ENCODE measurements at places on chromosomes 16 and 17.

GRCh38 chr16:52787709-52788108 is 240.8 kb upstream of the TOX3 start:
- DNase-seq = no peak

DNA sequence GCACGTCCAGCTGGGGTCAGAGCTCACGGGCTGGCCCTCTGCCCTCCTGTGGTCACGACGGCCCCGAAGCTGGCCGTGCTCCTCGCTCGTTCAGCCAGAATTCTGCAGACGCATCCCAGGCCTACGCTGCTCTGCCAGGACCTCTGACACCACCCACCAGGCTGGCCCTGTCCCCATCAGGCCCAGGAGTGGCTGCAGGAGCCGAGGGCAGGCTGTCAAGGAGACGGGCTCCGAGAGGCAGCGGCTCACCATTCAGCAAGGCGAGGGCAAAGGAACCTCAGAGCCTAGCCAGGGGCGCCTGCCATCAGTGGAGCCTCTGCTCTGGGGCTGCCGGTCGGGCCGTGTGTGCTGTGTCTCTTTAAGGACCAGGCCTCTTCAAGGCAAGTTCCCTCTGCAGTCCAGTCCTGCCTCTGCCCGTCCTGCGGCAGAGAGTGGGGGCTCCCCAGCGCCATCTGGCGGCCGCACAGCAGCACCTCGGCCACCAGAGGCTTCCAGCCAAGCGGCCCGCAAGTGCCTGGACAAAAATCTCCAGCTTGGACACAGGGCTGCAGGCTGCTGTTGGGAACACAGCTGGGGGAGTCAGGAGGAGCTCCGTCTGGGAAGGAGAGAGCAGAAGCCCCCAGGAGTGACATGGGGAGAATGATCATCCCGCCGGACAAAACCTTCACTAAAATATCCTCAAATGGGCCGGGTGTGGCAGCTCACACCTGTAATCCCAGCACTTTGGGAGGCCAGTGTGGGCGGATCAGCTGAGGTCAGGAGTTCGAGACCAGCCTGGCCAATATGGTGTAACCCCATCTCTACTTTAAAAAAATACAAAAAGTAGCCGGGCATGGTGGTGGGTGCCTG is 7.4 kb upstream of the ABR start:
- DNase-seq = peak; percentile 23

DNA sequence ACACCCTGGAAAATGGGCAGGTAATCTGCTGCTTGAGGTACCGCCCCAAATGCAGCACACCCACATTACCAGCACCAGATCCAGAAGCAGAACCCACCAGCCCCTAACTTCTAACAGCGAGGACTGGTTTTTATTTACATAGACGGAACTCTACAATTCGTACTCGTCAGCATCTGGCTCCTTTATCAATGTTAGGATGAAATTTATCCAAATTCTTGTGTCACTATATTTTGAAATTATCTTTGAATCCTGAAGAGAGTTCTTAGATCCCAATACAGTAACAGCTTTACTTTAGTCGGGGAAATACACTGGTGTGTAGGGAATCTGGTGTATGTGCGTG is 332 bp upstream of the ALG1 start:
- DNase-seq = no peak

DNA sequence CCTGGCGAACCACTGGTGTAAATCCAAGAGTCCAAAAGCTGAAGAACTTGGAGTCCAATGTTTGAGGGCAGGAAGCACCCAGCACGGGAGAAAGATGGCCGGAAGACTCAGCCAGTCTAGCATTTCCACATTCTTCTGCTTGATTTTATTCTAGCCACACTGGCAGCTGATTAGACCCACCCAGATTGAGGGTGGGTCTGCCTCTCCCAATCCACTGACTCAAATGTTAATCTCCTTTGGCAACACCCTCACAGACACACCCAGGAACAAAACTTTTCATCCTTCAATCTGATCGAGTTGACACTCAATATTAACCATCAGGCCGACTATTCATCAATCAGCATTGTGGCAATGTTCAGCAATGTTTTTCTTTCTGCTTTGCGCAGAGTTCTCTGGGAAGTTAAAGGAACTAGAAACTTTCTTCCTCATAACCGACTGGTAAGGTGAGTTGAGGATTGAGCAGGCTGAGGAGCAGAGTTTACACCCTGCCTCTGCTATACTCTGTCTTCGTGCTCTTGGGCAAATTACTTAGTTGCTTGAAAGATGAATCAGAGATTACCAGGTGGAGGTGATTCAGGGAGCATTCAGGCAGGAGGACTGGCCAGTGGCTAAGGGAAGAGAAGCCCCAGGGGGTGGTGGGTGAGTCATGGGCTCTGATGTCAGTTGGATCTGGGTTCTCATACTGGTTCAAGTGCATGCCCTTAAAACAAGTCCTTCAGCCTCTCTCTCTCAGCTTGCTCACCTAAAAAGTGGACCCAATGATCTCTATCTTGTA is 28.2 kb upstream of the BRD7 start:
- no peak for DNase-seq

GRCh38 chr17:54269881-54270280 is 447.2 kb downstream of the KIF2B start:
- no peak for DNase-seq

GRCh38 chr16:1731073-1731472 is 25.1 kb downstream of the MAPK8IP3 start:
- no peak for DNase-seq

DNA sequence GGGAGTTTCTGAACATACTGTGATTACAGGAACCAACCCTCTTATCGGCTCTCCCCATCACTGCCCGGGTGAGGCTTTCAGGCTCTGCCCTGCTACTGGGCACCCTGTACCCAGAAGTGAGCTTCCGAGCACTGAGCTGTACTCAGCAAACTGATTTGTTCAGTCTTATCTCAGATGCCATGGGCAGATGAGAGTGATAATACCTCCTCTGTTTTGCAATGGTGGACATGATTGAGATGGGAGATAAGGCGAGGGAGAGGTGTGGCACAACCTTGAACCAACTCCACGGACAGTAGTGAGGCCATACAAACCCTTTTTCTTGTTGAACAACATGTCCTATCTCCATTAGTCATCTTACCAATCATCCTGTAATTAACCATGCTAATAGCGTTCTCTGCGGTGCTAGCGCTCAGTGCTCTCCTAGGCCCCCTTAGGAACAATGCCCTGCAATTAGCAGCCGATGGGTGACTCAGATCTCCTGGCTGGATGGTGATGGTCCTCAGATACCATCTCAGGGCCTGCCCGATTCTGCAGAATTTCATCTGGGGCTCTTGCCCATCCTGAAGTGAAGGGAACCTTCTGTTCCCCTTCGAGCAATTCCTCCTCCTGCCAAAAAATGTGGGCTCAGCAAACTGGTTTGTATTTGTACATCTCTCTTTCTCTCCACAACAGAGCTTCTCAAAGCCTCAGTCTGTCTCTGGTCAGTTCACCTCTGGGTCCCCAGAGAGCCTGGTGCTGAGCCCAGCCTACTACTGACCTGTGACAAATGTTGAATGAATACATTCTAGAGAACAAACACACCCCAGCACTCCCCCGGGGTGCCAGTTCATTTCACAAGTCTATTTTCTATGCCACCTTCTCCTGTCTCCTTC is 139.3 kb upstream of the IRX3 start:
- DNase-seq = no peak

- DNase-seq = no peak
Observed at GRCh38 chr17:19812407-19812806, 55.3 kb downstream of the ULK2 start.

DNA sequence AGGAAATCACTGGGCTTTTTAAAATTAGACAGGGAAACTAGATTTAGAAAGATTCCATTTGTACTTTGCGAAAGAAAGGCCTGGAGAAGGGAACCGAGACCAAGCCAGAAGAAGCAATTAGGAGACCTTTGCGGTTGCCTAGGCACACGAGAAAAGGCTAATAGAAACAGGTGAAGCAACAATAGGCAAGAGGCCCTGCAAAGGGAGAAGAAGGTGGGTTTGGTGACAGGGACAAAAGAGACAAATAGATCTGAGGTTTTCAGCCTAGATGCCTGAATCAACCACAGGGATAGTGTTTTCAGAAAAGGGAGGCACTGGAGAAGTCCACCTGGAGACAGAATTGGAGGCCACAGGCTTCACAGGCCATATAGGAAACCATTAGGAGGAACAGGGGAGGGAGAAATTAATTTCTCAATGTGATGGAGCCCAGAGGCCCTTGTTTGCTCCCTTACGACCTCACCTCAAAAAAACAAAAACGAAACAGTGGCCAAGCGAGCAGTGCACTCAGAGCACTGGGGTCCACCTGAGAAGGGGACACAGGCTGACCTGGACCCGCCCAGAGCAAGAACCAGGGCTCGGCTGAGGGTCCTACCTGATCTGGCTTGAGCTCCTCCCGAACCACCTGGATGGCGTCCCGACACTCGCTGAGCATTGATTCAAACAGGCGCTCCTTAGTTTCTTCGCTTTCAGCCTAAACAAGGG is 22.3 kb downstream of the SRP68 start:
- DNase-seq = no peak

DNA sequence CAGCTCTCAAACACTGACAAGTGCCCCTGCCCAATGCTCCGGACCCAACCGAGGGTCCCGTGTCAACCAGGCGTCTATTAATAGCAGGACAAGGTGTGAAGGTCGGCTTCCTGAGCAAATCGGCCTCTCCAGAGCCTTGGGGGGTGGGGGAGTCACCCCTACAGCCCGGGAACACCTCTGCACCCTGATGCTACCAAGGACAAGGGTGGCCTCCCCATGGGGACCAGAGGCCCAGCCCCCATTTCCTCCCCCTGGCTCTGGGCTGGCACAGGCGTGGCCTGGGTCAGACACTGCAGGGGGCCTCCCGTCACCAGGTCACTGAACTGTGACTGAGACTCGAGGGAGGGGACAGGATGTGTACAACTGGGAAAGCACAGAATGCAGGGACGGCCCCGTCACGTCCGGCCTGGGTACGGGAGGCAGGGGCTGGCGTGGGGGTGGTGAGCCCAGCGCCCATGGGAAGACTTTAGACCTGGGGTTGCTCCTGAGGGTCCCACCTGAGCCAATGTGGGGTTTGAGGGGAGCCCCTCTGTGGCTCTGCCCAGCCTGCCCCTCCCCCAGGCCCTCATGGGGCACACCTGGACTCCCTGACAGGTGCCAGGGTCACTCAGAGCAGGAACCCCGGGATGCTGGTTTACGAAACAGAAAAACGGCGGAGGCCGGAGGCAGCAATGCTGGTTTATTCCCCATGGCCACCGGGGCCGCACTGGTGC is 579 bp upstream of the CYBA start:
- DNase-seq = no peak

DNA sequence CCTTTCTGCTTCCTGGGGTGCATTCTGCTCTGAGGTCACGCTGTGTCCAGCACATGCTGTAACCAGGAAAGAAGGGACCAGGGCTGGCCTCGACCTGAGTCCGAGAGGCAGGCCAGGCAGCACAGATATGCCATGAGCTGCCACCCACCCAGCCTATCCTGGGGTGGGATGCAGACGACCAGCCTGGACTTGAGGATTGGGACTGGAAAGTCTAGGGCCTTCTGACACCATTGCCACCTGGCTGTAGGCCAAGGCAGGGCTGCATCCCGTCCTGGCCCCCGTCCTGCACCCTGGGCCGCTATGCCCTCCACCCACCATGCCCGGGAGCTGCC is 14.3 kb downstream of the ENGASE start:
- no peak for DNase-seq

- no peak for DNase-seq
Observed at GRCh38 chr17:58081646-58082340, 1.4 kb upstream of the DYNLL2 start.

GRCh38 chr17:35488991-35489390 is 40.4 kb upstream of the SLFN13 start:
- no peak for DNase-seq

GRCh38 chr16:14310519-14310991 is 239.4 kb downstream of the MRTFB start:
- DNase-seq = no peak

DNA sequence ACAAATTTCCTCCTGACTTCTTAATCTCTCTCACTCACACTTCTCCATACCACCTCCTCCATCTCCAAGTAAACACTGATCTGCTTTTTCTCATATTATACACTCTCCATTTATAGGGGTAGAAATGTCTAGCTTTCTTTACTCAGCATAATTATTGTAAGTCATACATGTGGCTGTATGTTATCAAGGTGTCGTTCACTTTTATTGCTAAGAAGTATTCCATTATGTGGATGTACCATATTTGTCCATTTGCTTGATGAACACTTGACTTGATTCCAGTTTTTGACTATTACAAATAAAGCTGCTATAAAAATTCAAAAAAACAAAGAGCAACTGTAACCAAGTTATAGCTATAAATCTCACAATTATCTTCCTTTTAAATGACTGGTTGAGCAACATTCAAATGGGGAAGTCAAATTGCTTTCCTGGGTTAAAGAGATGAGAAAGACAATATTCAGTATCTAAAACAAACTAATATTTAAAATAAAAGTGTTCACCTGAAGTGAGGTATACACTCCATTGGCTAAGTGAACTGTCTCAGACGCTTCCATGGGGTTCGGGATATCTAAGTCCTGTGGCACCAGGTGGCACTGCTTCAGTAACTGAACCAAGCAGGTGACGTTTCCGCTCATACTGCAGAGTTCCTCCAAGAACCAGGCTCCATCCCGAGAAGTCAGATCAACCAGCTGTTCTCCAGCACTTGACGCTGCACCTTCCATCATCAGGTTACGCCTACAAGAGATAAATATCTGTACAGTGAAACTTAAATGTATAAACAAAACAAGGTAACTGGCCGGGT is 32.6 kb upstream of the ARL6IP1 start:
- no peak for DNase-seq

GRCh38 chr16:1054660-1055556 is 17.6 kb upstream of the SSTR5 start:
- no peak for DNase-seq

DNA sequence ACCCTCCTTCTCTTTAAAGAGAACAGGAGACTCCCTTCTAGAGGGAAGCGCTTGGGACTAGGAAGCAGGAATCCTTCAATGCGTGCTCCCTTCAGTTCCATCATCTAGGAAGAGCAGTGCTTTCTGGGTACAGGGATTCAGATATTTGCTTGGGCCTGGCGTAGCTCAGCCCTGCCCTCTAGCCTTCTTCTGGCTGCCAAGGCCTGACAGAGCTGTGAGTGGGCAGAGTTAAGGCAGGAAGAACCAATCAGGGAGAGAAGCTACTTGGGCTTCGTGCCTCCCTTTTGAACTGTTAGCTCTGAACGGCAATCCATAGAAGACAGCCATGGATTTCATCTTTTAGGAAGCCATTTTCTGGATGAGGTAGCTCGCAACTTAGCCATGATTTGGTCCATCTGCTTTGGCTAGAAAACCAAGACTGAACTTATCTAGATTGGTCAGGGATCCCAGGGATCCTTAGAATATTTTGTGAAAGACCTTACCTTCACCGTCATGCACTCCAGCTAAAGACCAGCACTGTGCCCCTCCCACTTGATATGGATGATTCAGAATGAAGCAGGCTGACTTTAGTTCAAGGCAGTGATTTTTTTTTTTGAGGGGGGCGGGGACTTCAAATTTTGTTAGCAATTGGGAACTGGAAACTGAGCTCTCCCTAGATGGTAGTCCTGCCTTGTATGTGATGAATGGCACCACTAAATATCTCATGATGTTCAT is 2.5 kb upstream of the CORO6 start:
- DNase-seq = no peak

DNA sequence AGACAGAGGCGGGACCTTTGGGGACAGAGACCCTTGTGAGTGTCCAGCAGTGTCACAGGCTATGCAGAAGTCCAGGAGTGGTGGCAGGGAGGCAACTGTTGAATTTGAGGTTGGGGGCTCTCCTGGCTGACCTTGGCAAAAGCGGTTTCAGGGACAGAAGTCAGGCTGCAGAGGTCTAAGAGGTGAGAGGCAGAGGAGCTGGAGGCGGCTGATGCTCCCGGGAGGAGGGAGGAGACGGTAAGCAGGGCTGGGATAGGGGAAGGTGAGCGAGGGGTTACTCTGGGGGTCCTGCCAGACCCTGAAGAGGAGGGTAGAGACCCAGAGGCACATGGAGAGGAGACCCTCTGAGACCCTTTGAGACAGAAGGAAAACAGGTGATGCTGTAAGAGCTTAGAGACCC is 5.2 kb downstream of the EPOP start:
- DNase-seq = no peak

Measured in glomerular endothelial cell (primary cell).